ENCODE measurements at places on chromosomes 6 and 20.

GRCh38 chr6:22807818-22808217 is 238.5 kb downstream of the HDGFL1 start:
- DNase-seq = no peak

DNA sequence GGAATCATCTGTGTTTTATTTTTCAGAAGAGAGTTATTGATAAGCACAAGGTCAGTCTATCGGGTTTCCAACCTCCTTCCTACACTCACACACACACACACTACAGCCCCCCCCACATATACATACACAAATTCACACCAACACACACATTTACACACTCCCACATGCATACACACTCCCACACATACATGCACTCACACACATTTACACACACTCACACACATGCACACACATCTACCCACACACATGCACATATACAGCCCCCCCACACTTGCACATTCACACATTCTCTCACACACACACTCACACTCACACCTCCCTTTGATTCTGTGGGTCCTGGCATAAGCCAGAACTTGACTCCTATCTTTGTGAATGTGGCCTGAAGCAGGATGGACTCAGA is 34.5 kb upstream of the PAX1 start:
- no peak for DNase-seq

DNA sequence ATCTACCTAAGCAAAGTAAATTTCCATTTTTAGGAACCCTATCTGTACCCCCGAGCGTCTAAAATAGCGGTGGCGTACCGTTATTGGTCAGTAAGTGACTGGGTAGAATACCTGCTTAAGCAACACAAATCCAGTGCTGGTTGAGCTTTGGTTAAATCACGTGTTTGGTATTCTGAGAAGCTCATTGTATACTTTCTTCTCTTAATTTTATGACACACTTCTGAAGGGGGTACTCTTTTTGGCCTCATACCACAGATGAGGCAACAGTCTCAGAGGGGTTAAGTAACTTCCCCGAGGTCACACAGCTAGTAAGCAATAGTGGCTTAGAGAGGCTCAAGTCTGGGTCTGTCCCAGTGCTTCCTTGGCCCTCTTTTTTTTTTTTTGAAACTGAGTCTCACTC is 151.2 kb downstream of the TFAP2C start:
- DNase-seq = no peak

DNA sequence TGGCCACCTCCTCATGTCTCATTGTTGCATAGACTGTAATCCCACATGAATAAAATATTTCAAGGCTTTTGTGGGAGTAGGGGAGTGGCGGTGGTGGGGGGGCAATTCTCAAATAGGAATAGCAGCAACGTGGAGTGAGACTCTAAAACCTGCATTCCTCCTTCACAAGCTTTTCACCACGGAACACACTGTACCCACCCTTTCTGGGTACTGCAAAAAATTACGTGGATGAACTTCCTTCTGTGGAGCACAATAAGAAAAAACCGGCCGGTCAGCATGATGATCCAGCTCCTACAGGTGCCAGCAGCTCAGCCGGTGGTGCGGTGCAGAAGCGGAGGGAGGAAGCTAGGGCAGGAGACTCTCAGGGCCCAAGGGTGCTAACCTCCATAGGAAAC is 930 bp upstream of the RRAGD start:
- no peak for DNase-seq

- no peak for DNase-seq
Observed at GRCh38 chr6:102223942-102224341, 830.4 kb downstream of the GRIK2 start.

DNA sequence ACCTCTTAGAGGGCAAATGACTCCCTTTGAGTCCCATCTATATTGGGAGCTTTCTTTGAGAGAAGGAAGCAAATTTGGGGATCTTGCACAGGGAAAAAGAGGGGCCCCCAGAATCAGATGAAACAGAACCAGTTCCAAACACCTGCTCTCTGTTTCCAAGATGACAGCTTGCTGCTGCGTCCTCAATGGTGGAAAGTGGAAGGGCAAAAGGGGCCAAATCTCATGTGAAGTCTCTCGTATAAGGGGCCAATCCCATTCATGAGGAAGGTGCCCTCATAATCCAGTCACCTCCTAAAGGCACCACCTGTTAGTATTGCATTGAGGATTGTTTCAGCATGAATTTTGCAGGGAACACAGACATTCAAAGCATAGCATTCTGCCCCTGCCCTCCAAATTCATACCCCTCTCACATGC is 483 bp upstream of the SERPINB1 start:
- no peak for DNase-seq

- DNase-seq = no peak
Observed at GRCh38 chr20:54368570-54368969, 106.8 kb upstream of the DOK5 start.

GRCh38 chr6:116542426-116542825 is 3.1 kb downstream of the TRAPPC3L start:
- DNase-seq = no peak

DNA sequence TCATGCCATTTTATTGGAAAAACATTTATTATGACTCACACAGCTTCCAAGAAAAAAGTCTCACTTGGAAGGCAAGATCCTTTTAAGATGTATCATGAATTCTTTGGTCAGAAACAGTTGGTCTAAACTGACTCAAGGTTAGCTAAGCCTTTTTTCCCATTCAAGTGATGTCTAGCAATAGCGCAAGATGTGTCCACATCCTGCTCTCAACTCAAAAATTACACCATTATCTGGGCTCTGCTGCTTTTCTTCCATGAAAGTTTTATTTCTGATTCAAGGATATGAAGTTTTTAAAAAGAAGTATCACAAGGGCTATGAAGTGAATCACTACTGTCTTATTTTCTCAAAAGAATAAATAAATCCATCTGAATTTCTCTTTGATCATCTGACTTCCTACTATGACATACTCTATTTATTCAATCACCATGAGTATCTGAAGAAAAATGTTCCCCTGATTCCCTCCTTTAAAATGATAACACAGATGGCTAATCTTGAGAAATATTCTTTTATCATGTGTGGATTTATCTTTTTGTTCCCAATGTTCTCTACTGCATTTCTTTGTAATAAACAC is 139.2 kb downstream of the AHI1 start:
- DNase-seq = no peak

DNA sequence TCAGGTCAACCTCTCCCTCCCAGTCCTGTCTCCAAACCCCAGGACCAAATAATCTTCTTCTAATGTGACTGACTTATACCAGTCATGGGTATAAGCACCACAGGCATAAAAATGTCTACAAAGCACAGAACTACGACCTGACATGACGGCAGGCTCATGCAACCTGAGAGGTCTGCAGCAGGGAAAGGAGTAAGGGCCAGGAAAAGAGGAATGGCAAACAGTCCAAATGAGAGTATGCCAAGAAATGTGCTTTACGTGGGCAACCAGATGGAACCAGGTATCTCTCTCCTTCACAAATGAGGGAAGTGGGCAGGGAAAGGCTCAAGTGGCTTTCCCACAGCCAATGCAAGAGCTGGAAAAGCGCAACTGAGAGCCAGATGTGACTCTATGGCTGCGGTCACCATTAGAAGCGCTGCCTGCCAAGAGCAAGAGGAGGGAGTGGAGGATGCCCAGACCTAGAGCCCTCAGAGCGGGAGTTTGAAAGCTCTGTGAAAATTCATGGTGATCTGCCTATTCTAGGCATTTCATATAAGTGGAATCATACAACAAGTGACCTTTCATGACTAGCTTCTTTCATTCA is 6.0 kb downstream of the APMAP start:
- DNase-seq = no peak

DNA sequence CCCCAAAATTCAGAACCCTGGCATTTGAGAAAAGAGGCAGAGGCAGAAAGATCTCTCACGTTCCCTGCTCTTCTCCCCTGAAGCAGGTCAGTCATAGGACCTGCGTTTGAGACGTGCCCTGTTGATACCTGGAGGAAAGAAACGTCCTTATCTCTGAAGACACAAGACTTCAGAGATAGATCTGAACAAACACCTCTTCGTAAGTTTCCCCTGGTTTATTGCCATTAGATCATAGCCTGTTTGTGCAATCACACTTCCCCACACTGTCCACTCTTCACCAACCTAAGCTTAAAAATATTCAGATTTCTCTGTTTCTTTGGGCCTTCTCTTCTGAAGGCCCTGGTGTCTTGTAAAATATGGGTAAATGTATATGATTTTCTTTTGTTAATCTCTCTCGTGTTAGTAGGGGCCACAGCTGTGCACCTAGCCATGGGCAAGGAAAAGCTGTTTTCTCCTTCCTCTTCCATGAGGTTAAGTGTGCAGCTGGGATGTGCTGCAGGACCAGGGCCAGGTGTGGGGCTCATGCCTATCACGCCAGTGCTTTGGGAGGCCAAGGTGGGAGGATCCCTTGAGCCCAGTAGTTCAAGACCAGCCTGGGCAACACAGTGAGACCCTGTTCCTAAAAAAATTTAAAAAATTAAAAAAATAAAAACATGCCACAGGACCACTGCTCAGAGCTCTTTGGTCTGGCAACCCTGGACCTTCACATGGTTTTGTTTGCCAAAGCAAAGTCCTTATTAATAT is 4.7 kb upstream of the SLC22A2 start:
- no peak for DNase-seq
